ENCODE measurements at places on chromosomes 5 and 9.
A peak's percentile ranks its signal among the peaks of the same experiment; 100 is the strongest.

- DNase-seq, result peak; percentile 67
Observed at GRCh38 chr5:168879331-168879730, 300.2 kb upstream of the PANK3 start.

- DNase-seq, result no peak
Observed at GRCh38 chr5:9105851-9106250, 440.0 kb downstream of the SEMA5A start.

DNA sequence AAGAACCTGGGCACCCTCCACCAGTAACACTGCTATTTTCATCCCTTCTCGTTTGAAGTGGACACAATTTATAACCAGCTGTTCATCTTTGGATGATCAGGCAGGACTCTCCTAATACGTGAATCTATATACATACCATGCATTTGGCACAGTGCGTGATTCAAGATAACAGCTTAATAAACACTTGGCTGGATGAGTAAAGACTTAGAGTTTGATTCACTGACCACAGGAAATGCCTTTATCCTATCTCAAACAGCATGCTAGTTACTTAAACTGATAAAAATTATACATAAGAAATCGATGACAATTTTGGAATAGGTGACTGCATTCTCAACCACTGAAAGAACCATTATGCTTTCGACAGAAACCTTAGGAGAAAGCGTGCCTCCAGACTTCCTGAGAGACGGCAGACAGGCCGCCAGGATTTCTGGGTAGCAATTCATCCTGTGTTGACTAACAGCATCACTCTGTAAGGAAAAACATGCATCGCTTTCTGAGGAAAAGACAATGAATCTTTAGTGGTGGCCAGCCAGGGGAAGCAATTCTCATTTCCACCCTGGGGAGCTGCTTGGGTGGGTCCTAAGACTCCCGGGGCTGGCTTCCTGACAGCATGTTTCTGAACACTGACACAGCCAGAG, 9.7 kb downstream of the MRPL36 start:
- DNase-seq, result no peak

DNA sequence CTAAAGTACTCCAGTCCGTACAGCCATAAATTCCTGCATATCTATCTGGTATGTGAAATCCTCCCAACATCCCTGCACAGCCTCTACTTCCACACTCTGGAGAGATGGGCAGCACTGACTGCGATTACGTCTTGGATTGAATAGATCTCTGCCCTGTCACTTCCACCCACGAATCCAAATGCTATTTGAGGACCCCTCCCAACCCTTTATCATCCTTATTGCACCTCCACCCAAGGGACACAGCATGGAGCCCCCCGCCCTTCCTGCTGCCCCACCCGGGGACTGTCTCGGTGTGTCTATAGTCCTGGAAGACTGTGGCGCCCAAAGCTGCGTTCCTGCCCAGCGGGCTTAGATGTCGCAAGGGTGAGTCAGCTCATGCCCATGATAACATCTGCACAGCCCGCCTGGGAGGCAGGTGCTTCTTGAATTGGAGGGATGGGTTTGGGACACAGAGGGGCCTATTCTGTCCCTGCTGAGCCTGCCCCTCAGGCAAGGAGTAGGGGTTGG, 105.7 kb upstream of the HAND1 start:
- no peak for DNase-seq

GRCh38 chr9:18579536-18579935, 105.6 kb downstream of the ADAMTSL1 start:
- no peak for DNase-seq

GRCh38 chr5:163453705-163454104, 6.2 kb downstream of the NUDCD2 start:
- DNase-seq, result no peak

- DNase-seq, result no peak
Observed at GRCh38 chr9:129160712-129161533, 17.1 kb downstream of the IER5L start.

- DNase-seq, result no peak
Observed at GRCh38 chr9:124478354-124478753, 28.1 kb downstream of the ADGRD2 start.

DNA sequence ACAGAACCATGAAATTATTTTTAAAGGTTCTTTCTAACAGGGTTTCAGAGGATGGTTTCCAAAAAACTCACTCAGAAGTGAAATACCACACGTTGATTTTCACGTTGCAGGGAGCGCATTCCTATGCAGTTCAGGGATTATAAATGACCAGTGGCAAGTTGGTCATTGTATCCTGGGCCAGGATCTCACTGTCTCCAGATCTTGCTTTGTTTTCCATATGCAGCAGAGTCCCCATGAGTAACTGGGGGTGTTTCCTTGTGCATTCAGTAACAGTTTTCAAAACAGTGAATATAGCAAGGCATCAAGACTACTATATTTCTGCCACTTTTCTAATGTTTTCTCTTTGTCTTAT, 1064.9 kb upstream of the DMAC1 start:
- DNase-seq, result no peak

GRCh38 chr5:454936-455335, 12.0 kb downstream of the EXOC3 start:
- no peak for DNase-seq

DNA sequence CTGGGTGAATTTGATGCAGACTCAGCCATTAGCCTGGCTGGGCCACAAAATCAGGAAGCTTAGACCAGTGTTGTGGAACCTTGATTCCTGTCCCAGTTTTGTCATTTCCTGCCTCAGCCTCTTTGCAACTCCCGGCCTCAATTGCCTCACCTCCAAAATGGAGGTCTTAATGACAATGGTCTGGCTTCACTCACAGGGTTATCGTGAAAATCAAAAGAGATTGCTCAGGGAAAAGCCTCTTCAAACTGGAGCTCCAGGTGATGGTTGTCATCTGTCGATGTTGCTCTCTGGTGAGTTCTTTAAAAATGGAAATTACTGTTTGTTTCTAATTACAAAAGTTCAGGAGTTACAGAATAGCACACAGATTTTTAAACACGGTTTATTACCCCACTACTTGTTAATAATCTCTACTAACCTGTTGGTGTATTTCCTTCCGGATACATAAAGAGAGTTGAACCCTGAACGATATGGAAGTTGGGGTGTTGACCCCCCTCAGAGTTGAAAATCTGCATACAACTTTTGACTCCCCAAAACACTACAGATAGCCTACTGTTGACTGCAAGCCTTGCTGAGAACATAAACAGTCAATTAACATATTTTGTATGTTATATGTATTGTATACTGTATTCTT, 109.9 kb upstream of the CPEB4 start:
- DNase-seq, result no peak

- DNase-seq, result no peak
Observed at GRCh38 chr5:140551872-140552271, 4.4 kb downstream of the EIF4EBP3 start.

DNA sequence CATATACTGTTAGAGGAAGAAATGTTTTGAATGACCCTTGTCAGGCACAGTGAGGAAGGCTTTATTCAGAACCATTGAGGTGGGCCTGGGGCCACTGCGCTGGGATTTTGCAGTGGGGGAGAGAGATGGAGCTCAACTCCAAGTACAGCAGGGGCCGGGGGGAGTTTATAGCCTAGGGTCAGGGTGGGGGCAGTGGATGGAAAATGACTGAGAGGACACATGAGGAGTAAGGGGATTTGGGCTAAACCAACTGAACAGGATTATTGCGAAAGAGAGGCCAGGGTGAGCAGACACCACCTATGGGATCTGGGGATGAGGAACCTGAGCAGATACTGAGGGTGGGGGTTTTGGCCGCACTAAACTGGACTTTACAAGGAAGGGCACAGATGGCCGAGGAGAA, 6.3 kb downstream of the CEP72 start:
- DNase-seq, result no peak

DNA sequence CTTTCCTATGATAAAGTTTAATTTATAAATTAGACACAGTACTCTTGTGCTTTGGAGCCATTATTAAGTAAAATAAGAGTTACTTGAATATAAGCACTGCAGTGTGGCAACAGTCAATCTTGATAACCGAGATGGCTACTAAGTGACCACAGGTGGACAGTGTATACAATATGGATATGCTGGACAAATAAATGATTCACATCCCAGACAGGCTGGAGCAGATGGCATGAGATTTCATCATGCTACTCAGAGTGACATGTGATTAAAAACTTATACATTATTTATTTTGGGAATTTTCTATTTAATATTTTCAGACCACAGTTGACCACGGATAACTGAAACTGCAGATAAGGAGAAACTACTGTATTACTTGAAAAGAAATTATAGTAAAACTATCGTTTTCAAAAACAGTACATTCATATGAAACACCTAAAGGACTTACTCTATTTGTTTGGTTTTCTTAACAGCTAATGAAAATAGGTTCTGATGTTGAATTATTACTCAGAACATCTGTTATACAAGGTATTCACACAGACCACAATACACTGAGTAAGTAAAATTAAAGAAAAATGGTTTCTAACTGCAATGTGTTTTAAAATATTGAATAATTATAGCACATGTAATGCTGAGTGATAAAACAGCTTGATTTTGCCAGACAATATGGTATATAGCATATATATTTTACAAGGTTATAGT, 16.0 kb downstream of the LYRM7 start:
- DNase-seq, result no peak

- no peak for DNase-seq
Observed at GRCh38 chr5:68331192-68332079, 115.9 kb downstream of the PIK3R1 start.

- no peak for DNase-seq
Observed at GRCh38 chr5:91058575-91058974, 324.5 kb downstream of the ARRDC3 start.

GRCh38 chr5:14411216-14411615, 170.4 kb upstream of the OTULINL start:
- DNase-seq, result no peak

- DNase-seq, result no peak
Observed at GRCh38 chr5:103101079-103101750, 18.7 kb downstream of the GIN1 start.

DNA sequence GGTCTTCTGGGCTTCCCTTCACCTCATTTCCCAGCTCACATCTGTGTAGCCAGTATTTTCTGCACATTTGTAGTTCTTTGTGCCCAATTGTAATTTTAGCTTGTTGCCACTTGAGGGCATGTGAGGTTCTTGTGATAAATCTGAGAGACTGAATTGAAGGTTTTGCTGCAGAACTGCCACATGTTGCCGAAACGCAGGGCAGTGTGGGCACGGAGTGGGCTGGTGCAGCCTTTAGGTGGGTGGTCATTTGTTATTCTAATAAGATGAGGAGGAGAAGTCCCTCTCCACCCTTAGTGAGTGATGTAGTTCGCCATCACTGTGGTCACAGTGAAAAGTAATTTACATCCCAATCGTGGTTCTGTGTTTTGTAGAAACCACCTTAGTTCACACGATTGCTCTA, 21.2 kb downstream of the OTULIN start:
- DNase-seq, result peak; percentile 66
